ENCODE measurements at places on chromosomes 11 and 22.
A peak's percentile ranks its signal among the peaks of the same experiment; 100 is the strongest.

DNA sequence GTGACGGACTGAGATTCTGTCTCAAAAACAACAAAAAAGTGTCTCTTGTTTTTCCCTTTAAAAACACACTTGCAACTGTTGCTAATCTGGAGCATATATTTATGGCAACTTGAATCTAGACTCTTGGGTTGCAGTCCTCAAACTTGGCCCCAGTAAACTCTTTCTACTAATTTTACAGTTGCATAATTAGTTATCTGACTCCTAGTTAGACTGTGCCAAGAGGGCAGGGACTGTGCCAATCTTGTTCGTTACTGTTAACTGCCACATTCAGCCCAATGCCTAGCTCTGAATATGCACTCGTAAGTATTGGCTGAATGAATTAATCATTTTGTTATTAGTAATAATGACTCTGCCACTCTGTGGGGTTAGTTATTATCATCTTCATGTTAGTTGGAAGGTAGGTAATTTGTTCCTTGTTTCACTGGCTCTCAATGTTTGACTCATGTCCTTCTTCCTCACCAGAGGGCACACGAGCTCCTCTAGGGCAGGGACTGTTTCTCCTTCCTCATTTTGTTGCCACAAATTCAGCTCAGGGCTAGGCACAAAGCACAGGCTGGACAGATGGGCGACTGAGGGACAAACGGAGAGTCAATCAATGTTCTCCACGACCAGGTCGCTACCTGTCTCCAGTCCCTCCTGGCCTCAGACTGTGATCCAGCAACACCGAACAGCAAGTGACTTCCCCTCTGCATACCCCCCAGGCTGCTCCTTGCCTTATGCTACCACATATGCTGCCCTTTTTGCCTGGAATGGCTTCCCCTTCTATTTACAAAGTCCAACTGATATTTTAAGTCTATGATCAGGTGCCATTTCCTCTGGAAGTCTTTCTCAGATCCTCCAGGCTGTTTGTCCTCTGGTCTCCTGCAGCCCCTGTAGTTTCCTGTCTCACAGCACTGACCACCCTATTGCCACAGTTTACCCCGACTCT, 9.0 kb downstream of the CLPB start:
- DNase-seq = no peak

GRCh38 chr11:129324533-129325175, 51.0 kb upstream of the BARX2 start:
- peak; percentile 38 for DNase-seq

- peak; percentile 49 for DNase-seq
These were observed 922.1 kb downstream of the OPCML start for GRCh38 chr11:132610216-132610615.

- no peak for DNase-seq
These were observed 627.0 kb downstream of the KCNA4 start for GRCh38 chr11:29389793-29390192.

GRCh38 chr11:117075186-117075585, 23.0 kb downstream of the SIK3 start:
- no peak for DNase-seq

DNA sequence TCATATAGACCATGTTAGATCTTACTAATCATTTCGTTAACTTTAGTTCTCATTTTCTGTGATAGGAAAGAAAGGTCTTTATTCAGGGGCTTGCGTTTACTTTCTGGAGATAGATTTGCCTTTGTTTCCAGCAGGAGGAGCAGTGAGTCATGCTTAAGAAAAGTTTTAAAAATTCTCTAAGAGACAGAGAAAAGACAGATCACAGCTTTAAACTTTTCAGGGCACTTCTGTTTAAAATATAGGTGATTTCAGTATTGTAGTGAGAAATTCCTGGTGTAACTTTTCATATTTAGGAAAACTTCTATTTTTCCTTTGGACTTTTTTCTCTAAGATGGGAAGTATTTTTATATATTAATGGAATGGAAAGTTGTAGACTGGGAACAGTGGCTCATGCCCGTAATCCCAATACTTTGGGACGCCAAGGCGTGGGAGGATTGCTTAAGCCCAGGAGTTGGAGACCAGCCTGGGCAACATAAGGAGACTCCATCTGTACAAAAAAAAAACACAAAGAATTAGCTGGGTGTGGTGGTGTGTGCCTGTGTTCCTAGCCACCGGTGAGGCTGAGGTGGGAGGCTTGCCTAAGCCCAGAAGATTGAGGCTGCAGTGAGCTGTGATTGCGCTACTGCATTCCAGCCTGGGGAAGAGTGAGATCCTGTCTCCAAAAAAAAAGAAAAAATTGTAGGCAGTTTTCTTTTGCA, 60.3 kb downstream of the ATXN10 start:
- peak; percentile 45 for DNase-seq

DNA sequence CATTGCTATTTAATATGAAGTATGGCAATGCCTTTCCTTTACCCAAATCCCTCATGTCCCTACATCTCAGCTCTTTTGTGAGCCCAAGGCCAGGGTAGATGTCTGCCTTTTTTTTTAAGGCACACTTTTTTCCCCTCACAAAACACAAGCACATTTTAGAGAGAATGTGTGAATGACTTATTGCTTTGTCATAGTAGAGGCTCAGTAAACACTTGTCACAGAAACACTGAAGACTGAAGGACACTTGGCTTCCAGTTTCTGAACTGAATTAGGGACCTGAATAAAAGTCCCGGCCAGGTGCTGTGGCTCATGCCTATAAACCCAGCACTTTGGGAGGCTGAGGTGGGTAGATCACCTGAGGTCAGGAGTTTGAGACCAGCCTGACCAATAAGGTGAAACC, 2.9 kb upstream of the SCGB2A2 start:
- no peak for DNase-seq

- DNase-seq = no peak
These were observed 5.0 kb downstream of the RHOG start for GRCh38 chr11:3835751-3836150.

DNA sequence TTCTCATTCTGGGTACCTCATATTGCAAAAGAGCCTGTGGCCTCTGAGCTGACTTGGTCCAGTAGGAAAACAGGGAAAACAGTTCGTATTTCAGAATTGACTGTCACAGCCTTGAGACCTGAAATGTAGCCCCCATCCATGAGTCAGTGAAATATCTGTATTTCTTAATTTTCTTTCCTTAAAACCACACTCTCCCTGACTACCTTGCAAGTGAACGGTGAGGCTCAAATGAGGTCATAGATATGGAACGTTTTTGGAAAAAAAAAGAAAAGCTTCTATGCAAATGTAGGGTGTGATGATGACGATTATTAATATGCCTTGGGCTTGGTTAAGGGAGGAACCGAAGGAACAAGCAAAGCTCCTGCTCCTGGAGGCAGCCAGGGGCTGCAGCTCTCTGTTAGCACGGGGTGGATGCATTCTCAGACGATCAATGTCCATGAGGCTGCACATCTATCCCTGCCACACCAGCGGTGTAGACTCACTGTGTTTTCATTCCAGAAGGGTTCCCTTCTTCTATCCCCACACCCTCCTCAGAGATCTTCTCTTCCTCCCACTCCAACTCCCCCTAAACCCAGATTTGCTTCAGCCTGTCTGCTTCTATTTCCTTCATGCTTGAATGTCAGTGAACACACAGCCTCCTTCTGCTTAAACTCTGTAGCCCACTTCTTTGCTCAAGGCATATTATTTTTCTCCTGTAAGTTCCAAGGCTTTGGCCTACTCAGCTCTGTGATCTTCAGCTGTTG, 29.2 kb upstream of the SCN3B start:
- DNase-seq = no peak

GRCh38 chr11:335779-336658, 15.4 kb upstream of the IFITM3 start:
- DNase-seq = no peak

DNA sequence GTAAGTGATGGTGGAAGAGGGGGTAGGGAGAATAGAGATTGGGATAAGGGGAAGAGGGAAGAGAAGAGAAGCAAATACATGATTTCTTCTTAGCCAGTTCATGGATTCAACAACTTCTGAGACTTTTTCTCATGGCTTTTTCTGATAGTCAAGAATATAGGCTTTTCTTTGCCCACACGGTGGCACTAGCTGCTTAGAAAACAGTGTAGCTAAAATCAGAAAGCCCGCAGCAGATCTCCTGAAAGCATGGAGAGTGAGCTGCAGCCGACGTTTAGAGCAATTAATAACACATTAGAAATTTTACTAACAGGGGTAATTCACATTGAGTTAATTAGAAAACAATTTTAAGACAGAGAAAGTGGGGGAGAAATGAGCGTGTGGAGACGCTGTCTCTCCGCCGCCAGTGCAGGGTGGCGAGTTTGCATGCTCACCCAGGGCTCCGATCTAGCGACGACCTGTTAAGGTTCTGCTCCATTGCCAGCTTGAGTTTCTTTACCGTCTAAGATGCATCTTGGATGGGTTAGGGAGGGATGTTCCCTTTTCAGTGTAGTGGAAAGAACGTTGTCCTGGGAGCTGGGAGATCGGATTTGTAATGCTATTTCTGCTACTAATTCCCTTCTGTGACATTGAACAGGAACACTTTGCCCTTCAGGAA, 3.3 kb upstream of the RAG1 start:
- DNase-seq = peak; percentile 76

- no peak for DNase-seq
These were observed 5.2 kb downstream of the IRAG1 start for GRCh38 chr11:10688401-10688800.

DNA sequence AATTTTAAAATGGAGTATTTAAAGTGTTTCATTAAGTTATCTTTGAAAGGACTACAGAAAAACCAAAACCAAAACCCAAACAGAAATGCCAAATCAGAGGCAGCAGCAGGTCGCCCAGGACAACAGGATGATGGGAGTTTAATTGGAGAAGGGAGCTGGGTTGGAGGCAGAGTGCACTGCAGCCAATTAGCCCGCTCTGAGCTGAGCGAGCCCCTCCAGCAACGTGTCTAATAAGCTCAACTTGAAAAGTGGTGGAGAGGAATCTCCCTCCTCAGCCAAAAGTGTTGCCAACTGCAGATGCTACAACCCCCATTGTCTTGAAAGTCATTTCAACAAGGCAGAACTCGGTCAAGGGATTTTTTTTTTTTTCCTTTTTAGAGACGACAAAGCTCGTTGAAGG, 323.9 kb downstream of the CADM1 start:
- DNase-seq = no peak

- no peak for DNase-seq
These were observed 140.1 kb downstream of the TRIM44 start for GRCh38 chr11:35802672-35803071.

GRCh38 chr11:125376856-125377255, 119.2 kb downstream of the FEZ1 start:
- no peak for DNase-seq

- DNase-seq = no peak
These were observed 99.3 kb upstream of the FAT3 start for GRCh38 chr11:92125321-92125720.

DNA sequence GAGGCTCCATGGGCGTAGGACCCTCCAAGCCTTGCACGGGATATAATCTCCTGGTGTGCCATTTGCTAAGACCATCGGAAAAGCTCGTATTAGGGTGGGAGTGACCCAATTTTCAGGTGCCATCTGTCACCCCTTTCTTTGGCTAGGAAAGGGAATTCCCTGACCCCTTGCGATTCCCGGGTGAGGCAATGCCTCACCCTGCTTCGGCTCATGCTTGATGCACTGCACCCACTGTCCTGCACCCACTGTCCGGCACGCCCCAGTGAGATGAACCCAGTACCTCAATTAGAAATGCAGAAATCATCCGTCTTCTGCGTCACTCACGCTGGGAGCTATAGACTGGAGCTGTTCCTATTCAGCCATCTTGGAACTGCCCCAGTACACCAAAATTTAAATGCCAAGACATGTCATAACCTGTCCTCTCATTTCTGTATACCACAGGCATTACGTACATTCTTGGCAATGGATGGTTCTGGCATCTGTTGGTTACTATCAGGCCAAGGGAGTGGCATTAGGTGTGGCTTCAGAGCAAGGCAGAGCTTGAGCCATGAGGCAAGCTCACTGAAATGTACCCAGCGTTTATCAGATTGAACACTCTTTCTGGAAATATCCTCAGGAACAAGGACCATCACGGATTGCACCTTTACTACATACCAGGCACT, 95.4 kb upstream of the GALNT18 start:
- no peak for DNase-seq

- DNase-seq = peak; percentile 96
These were observed 54.7 kb downstream of the MICAL3 start for GRCh38 chr22:17969701-17970113.

- no peak for DNase-seq
These were observed 31.6 kb downstream of the GRIA4 start for GRCh38 chr11:105641433-105641832.

DNA sequence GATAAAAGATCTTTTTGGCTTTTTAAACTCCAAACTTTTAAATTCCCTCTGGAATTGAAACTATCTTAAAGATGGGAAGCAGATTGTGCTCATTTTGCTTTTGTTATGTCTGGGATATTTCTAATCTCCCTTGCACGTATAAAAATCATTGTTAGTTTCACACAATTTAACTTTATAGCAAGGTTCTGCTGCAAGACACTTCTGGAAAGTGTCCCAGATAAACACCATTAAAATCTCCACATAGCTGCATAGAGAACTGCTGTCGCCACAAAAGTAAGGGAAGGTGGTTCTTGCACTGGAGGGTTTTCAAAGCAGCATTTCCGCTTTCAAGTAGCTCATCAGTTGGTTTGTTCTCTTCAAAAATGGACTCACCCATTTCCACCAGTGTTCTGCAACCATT, 11.8 kb downstream of the PTS start:
- DNase-seq = no peak

DNA sequence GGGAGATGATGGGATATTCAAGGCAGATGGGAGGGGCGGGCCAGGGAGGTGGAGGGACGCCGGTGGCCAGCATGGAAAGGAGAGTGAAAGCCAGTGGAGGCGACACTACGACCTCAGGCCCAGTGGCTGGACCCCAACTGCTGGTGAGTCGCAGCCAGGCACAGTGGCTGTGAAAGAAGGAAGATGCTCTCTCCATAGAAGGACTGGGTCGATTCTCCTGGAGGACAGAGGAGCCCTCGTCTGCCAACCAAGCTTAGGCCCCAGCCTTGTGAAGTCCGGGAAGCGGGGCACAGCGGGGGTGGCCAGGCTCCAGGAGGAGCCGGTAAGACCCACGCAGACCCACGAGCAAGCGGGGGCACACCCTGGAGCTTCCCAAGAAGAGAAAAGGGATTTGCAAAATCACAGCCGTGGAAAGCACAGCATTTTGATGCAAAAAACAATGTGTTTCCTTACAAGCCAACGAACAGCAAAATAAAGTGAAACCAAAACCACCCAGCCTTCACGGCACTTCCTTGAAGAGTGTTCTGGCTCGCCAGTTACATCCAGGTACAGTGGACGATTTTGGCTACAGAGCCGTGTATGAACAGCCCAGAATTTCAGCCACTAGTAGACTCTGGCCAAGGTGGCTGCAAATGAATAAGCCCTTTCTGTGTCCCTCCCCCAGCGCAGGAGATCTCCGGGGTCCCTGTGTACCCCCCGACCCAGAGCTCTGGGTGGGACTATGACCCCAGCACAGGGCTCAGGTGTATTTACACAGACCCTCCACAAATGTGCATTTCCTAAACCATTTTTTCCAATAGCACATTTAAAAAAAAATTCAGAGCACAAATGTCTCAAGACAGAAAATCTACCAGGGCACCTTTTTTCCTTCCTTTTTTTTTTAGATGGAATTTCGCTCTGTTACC, 96.9 kb downstream of the TRMU start:
- no peak for DNase-seq

All from cardiac fibroblast (primary cell).